ENCODE measurements at places on chromosomes 6 and 20. TPM values are rescaled to one million over a fixed set of nuclear protein-coding genes. Genes with fewer than 3 reads are reported as not detected.

- no peak for ATAC-seq
These were observed 470.3 kb upstream of the JARID2 start for GRCh38 chr6:14775528-14775927.

- ATAC-seq = no peak
These were observed 70.7 kb upstream of the INSM1 start for GRCh38 chr20:20297181-20297580.

DNA sequence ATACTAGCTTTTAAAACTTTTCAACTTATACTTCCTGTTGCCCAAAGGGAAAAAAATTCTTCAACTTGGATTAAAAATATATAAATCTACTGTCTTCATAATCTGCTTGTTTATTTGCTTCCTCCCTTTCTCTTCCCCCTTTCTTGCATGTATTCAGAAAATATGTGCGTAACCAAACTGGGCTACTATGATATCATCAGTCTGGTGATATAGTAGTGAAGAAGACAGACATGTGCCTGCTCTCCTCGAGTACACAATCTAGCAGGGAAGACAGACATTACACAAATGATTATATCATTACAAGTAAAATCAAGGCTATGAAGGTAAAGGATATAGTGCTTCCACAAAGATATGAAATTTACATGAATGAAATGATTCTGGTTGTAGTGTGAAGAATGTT is 31.0 kb downstream of the IBTK start:
- ATAC-seq = no peak

- ATAC-seq = peak; percentile 35
These were observed 1.0 kb downstream of the NAPB start for GRCh38 chr20:23419995-23420901.

Gene PSORS1C2
- total RNA-seq = not detected

DNA sequence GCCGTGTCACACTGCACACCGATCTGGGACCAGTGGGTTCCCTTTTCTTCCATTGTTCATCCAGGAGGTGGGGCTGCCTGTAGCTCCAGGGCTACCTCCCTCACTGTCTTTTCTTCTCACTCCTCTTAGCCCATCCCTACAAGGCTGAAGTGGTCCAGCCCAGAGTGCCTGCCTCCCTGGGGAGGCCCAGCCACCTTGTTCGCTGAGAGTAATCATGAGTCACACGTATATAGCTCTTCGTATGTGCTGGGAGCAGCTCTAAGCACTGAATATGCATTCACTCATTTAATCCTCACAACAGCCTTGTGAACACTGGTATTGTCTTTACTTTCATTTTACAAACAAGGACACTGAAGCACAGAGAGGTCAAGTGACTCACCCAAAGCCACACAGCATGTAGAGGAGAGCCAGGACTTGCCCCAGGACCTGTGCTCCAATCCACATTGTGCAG is 14.7 kb upstream of the CCDC167 start:
- no peak for ATAC-seq

Data from gastroesophageal sphincter (tissue), 4 donors.